Activated CD4-positive, alpha-beta T cell treated with anti-CD3 and anti-CD28 coated beads, Interleukin-2, amount 50 U/mL, for 4 hours (primary cell): ENCODE measurements at places on chromosomes 2 and 18.

GRCh38 chr2:161954103-161954502 lies 119.9 kb downstream of the DPP4 start:
- no peak for DNase-seq

- no peak for DNase-seq
Observed at GRCh38 chr2:127517465-127517864, 8.8 kb downstream of the IWS1 start.

GRCh38 chr2:163441603-163442002 lies 294.2 kb downstream of the FIGN start:
- no peak for DNase-seq

DNA sequence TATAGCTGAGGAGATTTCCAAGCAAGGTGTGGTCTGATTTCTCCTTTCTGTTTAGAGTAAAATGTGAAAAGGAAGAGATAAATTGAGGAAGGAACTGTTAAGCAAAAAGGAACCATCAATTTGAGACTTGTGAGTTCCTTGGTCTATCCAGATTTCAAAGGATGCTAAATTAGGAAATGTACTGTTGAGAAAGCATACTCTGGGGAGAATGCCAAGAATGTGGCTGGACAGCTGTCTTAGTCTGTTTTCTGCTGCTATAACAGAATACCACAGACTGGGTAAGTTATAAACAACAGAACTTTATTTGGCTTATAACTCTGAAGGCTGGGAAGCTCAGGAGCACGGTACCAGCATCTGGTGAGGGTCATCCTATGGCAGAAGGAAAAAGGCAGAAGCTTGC lies 1097.2 kb downstream of the TDRD15 start:
- DNase-seq = no peak

- no peak for DNase-seq
Observed at GRCh38 chr18:1002653-1003178, 98.0 kb downstream of the ADCYAP1 start.

DNA sequence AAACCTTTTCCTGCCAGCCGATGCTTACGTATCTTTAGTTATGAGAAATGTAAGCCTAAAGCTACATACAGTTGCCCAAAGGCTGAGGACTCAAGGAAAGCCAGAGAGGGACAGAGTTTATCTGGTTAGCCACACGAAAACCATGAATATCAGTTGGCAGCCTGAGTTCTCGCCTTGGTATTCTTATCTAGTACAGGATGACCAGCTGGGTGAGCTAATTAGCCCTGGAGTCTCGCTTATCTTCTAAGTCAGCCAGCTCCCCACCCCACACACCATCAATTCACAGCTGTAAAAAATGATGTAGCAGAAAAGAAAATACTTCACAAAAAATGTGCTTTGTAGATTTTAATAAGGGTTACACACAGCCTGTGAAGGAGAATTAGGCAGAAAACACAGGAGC lies 617.5 kb upstream of the SOX11 start:
- DNase-seq = no peak

DNA sequence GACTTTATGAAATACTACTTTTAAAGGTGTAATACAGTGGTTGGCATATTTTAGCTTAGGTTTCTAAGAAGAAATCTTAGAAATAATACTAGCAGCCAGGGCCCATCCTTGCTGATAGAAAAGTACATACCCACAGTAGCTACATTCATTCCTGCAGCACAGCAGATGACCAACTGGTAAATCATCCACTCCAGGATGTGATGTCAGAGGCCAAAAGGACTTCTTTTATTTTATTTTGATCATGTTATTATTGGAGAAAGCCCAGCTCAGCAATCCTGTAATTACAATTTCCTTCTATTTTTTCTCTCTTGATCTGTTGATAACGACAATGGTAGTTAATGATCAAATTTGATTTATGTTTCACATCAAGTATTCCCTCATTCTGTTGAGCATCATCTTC lies 18.0 kb upstream of the TTN start:
- DNase-seq = no peak

GRCh38 chr2:172366596-172367150 lies 60.7 kb upstream of the ITGA6 start:
- DNase-seq = no peak

- no peak for DNase-seq
Observed at GRCh38 chr2:51649366-51649765, 617.4 kb upstream of the NRXN1 start.

GRCh38 chr18:22168360-22168921 lies 948 bp upstream of the GATA6 start:
- DNase-seq = no peak

GRCh38 chr2:219123356-219124135 lies 37.1 kb downstream of the NHEJ1 start:
- no peak for DNase-seq

DNA sequence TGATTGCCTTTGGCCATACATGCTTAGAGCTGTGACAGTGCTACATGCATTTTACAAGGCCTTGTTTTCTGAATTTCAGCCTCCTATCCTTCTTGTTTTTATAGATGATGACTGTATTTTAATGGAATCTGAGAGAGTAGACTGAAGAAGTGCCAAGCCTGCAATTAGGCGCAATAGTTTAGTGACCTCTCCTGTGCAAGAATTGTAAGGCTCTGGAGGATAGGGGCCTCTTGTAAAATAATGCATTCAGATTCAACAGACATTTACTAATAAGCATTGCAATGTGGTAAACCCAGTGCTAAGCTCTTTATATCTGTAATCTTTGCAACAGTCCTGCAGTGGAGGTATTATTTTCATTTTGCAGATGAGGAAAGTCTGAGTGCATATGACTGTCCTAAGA lies 105.5 kb downstream of the TDRD15 start:
- DNase-seq = no peak

DNA sequence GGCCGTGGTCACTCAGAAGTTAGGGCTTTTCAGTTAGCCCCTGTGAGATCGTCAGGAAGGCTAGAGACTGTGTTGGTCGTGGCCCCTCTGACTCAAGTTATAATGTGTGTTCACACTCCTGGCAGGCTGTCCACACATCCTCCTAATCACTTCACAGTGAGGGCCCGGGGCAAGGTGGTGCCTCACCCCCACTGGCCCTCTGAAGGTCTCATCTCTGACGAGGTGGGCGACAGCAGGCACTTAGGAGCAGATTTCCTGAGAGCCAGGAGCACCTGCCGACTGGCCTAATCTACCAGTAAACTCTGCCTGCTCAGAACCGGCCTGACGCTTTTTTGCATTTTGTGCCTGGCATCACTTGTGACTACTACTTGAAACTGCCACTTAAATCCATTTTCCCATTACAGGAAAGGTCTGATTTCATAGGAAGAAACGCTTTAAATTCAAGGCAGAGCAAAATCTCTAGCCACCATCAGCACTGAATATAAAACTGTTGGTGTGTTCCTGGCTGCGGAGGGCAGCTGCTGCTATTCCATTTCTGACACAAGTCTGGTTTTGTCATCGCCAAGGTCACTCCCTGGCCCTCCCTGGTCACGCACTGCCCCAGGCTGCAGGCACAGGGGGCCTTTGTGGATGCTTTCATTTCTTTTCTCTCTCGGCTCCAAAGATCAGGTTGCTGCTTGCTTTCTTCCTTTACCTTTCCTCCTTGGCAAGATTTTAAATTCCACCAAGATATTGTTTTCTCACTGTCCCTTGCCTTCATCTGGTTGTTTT lies 48.0 kb downstream of the RAB12 start:
- DNase-seq = no peak

DNA sequence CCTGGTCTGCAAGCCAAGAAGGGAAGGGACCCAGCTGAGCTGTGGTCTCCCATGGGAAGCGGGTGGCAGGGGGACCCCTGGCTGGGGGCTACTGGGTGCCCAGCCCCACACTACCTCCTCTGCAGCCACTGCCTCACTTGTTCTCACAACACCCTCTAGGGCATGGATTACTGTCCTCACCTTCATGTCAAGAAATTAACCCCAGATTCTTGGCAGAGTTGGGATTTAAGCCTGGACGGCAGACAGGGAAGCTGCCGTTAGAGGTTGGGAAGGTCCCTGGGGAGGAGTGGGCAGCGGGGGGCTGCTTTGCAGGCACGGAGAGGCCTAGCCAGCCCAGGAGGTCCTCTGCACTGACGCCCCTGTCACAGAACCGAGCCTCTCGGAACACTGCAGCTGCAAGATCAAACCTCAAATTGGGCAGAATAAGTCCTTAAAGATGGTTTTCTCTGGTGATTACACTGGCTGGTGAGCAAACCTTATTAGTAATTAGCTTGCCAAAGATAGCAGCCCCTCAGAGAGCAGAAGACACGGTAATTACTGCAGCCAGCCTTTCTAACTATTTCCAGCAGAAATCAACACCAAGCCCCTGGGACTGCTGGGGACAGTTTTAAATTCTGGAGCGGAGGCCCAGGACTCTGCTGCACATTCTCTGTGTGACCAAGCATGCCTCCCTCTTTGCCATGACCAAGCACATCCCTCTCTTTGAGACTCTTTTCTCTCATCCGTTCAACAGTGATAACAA lies 35.9 kb downstream of the KCNF1 start:
- no peak for DNase-seq

DNA sequence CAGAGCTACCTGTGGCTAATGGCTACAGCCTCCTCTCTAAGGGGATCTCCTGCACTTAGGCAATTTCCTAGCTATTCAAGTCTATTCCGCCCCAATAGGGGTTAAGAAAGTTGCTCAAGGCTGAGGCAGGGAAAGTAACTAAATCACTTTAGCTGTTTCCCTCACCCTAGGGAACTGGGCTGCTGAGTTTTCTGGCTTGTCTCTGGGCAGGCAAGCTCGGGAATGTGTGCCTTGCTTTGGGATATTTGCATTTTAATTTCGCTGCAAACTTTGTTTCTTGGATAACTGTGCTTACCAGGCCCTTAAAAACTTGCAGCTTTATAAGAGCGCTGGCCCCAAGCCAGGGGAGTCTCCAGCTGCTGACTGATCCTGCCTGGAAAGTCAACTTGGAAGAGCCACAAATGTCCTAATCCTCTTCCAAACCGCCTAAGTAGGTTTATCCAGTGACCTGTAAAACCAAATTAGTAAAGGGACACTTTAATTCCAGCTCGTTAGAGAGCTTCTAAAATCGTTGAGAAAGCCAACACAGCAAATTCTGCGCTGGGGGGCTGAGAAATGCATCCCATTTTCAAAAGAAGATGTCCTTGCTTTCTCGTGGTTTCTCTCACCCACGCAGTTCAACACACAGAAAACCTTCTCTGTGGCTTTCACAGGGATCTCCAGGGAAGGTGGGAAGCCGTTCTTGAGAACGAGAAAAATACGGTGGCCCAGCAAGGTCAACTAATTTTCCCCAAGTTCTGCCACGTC lies 59.5 kb upstream of the SP3 start:
- DNase-seq = no peak

GRCh38 chr2:234293973-234294372 lies 202.9 kb downstream of the ARL4C start:
- no peak for DNase-seq

GRCh38 chr2:179274749-179275148 lies 10.1 kb upstream of the SESTD1 start:
- no peak for DNase-seq

DNA sequence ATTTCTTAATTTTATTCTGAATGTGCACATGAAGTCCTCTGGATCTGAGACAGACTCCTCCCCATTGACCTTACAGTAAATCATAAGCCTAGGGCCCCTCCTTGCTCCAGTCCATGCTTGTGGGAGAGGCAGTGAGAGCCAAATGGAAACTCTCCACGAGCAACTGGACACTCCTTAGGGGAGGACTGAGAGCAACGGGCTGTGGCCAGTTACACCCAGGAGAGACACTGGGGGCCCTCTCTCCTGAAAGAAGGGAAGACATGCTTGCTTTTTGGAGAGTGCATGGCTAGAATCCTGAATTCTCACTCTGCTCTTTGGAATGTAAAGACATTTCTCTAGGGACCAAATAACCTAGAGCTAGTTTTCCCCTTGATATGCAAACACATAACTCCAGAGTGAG lies 49.0 kb upstream of the BIN1 start:
- no peak for DNase-seq

DNA sequence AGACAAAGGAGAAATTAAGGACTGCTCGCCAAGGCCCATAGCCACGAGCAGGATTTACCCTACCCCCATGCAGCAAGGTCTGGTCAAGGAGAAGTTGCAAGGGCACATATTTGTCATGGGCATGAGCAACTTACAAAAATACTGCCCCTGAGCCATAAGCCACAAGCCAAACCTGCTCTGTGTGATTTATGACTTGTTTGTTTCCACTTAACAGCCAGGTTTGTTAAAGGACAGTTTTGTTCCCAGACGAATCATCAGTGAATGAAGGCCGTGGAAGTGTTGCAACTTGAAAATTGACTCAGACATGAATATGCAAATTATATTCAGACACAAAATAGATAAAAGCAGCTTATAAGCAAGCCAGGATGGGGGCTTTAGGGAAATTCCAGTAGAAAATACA lies 31.3 kb upstream of the EVA1A start:
- DNase-seq = no peak

DNA sequence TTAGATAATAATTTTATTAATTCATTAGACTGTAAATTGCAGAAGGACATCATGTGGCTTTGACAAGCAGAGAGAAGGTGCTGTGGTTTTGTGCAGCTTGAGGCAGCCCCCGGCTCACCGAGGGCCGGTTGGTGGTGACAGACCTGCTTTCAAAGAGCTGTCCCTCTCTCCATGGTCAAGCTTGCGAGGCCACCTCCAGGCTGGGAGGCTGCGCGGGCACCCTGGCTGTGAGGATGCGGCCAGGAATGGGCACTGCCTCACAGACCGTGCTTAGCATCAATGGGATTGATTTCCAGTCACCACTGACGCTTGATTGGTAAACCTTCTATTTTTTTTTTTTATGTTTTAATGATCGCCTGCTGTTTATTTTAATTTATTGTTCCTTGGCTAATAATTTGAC lies 690.9 kb downstream of the GALR1 start:
- DNase-seq = no peak

- no peak for DNase-seq
Observed at GRCh38 chr2:99695944-99696253, 206.1 kb upstream of the REV1 start.

DNA sequence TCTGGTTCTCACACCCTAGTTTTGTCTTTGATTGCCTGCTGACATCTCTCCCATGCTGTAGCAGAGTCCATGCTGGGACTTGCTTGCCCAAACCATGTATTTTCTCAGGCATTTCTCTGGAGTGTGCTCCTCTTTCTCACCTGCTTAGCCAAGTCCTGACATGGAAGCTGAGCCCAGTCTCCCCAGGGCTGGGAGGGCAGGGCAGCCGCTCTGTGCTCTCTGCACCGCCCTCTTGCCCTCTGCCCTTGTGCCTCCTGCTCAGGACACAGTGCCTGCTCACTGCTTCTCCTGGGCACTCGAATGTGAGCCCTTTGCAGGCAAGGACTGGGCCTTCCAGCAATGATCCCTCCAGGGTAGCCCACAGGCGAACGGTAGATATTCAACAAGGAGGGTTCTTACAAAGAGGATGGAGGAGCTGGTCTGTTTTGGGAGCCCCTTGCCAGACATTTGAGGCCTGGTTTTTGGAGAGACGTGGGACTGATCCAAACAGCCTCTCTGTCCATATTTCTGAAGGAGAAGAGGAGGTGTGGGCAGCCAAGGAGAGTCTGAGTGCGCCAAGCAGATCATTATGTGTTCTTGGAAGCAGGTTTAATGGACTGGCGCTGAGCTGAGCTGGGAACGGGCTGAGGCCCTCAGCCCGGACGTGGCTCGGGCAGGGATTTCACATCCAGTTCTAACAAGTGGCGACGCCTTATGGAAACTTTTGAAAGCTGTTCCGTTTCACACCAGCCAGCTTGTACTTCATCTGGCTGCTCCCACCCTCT lies 4.0 kb downstream of the SLC14A2 start:
- no peak for DNase-seq
